Stimulated activated CD4-positive, alpha-beta T cell treated with anti-CD3 and anti-CD28 coated beads, Interleukin-15, amount 100 ng/mL, for 48 hours (primary cell): ENCODE measurements at places on chromosomes 2 and 18.

GRCh38 chr2:151287513-151288250 is 1.8 kb downstream of the NMI start:
- DNase-seq, result no peak

GRCh38 chr18:46536215-46536874 is 120.7 kb downstream of the LOXHD1 start:
- DNase-seq, result no peak

DNA sequence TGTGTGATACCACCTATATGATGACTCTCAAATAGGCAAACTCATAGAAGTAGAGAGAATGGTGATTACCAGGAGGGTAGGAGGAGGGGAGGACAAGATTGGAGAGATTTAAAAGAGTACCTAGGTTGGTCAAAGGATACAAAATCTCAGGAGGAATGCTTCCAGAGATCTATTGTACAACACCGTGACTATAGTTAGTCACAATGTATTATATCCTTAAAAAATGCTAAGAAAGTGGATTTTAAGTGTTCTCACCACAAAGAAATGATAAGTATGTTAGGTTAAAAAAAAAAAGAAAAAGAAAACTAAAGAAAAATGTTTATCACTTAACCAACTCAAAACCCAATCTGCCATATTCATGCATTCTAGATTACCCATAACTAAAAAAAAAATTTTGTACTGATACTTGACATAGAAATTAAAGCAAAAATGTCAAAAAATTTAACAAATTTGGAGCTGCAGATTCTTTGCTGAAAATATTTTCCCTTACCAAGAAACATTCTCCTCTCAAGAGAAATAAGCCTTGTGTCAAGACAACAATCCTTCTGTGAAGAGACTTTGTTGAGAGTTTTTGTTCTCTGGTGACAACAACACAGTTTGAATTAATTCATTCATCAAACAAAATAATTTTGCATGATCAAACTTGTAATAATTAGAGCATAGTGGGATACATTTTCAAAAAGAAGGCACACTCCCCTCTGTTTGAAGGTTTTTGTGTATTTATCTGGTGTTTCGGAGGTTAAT is 213.1 kb downstream of the DNER start:
- DNase-seq, result no peak

DNA sequence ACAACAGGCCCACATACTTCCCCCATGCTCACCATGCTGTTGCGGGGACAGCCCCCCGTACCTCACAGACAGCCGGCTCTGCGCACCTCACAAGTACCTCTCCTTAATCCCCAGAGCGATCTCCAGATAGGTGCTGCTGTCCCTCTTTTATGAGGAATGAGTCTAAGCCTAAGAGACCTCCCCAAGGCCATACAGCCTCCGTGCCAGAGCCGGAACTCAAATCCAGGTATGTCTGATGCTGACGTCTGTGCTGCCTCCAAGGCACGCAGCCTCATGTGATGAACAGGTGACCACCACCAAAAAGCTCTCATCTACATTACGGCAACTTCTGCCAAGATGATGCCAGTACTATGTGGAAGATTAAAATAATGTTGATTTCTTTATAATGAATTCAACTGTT is 85.2 kb downstream of the EIPR1 start:
- no peak for DNase-seq

DNA sequence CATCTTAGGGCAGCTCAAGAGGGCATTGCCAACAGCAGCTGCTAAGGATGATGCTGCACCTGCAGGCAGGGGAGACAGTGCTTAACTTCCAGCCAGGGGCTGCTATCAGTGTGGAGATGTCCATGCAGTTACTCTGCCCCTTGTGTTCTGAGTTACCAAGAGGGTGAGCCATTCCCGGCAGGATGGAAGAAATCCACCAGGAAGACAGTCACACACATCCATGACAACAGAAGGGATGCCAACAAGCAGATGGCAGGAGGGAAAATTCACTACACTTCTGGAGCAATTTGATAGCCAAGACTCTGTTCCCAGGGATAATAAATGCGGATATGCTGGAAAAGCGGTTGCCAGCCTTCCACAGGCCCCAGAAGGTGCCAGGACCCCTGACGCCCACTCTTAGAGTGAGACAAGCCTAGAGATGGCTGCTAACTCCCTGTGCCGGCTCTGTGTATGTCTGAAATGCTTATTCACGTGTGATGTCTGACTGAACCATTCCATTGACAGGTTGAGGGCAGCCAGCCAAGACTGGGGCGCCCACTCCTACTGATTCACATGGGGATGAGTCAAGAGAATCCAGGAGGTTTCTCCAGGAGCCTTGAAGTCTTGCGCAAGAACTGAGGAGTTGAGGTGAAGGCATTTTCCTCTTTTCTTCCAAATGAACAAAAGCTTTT is 24.5 kb downstream of the LOXHD1 start:
- DNase-seq, result no peak

- no peak for DNase-seq
Observed at GRCh38 chr2:7997279-7997678, 684.6 kb upstream of the ID2 start.

DNA sequence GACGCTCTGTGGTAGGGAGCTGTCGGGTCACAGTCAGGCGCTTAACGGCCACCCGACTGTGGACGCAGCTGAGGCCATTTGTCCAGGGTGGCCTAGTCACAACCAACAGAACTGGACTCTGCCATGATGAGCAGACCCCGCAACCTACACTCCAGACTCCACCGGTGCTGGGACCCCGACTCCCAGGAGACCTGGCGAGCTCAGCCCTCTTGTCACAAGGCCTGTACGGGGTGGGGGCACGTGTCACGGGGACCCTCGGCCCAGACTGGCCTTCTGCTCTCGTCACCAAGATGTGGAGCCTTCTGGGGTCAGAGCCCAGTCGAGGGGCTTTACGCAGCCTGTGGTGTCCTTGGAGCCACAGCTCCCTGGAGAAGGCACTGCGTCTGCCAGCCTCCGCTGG is 22.5 kb downstream of the NFATC1 start:
- DNase-seq, result no peak

DNA sequence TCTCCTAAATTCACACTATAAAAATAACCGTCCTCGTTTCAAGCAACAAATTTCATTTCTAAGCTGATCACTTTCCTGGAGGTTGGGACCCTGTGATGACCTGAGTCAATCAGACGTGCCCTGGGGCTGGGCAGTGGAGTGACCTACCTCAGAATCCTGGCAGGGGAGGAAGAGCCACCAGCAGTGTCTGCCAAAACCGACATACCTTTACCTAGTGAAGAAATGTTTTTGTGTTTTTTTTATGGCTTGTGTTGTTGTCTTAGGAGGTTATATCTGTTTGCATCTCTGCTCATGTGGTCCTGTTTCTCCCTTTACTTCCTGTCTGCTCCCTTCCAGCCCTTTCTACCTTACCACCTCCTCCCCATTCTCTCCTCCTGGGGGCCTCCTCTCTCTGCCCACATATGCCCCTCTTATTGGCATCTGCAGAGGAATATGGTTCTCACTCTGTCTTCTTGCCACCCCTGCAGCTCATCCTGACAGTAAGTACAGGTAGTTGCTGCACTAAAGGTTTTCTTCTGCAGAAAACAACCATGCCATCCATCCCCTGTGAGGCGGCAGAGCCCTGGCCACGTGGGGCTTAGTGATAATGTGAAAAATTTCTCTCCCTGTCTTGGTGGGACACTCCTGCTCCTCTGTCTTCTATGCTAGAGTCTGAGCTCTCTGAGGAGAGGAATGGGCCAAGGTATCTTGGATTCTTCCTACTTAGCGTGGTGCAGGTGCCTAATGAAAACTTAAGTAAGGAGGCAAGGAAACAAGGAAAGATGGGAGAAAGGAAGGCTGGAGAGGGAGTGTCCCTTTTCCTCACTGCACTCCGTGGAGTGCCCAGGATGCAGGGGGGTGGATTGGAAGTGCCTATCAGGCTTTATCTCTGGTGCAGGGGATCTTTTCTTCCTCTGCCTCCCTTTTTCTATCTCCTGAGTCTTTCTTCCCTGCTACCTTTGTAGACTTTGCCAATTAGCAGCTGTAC is 15.4 kb downstream of the ACOXL start:
- DNase-seq, result no peak

DNA sequence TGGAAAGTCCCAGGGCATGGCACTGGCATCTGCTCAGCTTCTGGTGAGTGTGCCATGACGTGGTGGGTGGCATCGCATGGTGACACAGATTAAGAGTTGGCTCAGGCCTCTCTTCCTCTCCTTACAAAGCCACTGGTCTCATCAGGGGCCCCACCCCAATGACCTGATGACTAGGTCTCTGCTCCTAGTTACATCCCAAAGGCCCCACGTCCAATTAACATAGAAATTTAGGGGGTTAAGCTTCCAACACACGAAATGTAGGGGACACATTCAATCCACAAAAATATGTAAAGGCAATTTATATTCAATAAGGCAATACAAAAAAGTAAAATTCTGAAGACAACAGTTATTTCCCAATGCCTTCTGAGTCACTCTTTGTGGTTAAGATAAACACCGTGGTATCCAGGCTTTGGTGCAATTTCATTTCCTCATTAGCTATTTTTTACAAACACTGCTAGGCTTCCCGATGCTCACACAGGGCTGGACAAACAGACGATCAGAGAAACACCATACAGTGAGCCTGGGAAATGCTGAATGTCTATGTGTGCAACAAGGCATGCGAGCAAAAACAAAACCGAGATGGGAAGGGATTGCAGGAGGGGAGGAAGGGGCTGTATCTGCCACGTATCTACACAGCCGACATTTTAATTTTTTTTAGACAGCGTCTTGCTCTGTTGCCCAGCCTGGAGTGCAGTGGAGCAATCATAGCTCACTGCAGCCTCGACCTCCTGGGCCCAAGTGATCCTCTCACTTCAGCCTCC is 67.2 kb downstream of the MBP start:
- no peak for DNase-seq

DNA sequence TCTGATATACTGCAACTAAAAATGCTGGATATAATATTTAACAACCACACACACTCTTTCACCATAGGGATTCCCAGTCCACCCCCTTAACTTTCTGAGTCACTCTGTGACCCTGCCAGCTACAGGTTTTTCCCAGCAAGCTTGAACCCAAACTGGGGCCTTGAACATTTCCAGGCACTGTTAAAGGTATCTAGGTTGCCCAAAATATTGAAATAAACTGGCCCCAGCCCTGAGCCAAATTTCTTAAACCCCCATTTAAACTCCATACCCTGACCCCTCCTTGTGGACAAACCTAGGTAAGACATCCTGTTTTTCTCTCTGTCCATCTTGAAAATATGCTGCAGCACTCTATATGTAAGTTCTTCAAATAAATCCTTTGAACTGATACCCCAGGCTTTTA is 19.7 kb upstream of the DCTN1 start:
- no peak for DNase-seq

DNA sequence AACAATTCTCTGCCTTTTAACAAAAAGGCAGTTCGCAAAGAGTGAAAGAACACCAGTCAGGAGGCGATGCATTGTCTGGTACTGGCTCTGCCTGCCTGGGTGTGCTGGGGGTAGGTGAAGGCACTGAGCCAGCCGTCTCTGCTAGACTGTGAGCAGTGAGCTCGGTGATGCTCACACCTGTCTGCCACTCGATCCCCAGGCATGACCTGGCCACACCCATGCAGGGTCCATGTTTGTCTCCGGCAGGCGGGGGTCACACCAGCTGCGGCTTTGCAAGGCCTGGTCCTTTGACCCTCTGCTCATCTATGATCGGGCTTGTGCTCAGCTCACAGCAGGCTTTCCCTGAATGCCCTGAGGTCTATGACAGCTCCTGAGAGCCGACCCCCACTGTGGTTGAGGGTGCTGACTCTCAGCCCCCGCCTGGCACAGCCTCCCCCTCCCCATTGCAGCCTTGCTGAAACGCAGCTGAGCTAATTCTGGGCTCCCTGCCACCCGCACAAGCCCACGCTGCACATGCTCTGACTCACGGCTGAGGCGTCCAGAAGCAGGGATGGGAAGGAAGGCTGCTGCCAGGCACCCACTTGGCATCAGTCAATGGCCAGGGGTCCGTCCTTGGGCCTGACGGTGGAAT is 23.7 kb downstream of the CRACDL start:
- no peak for DNase-seq

GRCh38 chr2:119645173-119645855 is 33.7 kb upstream of the TMEM177 start:
- no peak for DNase-seq

DNA sequence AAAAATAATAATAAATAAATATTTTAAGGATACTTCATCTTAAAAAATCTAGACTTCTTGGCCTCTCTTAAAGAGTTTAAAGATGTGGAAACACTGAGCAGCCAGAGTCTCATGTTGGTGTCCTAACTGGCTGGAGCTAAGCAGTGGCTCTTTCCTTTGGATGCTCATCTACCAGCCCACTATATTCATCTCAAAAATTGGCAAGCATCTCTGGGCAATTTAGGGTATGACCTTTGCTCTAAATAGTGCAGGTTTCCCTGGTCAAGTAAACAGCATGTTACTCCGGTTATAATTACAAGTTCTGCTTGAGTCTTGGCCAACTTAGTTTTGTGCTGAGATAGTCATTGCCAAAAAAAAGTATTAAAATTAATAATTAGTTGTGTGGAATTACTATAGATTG is 117.8 kb downstream of the TTC27 start:
- DNase-seq, result no peak
